ENCODE measurements at places on chromosomes 2 and 18.
A peak's percentile ranks its signal among the peaks of the same experiment; 100 is the strongest.

- no peak for DNase-seq
These were observed 26.5 kb upstream of the PIK3C3 start for GRCh38 chr18:41928581-41928980.

DNA sequence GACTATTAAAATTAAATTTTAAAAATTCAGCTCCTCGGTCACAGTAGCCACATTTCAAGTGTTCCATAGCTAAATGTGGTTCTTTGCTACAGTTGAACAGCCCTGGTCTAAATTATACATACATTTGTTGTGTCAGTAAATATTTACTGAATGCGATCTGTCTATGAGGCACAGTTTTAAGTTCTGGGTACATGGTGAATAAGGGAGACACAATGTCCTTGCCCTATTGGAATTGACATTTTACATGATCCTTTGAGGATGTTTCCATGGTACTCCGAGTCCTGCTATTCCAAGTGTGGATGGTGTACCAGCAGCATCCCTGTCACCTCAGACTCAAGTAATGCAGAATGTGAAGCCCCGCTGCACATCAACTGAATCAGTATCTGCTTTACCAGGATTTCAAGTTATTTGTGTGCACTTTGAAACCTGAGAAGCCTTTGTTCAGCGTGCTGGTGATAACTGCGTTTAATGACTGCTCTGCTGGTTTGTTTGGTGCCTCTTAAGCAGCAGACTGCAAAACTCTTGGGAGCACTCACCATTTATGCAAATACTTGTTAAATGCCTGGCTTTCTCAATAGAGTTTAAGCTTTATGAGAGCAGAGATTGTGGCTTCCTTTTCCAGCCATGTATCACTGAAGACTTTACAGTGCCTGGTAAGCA, 1.5 kb downstream of the GALNT1 start:
- DNase-seq, result no peak

DNA sequence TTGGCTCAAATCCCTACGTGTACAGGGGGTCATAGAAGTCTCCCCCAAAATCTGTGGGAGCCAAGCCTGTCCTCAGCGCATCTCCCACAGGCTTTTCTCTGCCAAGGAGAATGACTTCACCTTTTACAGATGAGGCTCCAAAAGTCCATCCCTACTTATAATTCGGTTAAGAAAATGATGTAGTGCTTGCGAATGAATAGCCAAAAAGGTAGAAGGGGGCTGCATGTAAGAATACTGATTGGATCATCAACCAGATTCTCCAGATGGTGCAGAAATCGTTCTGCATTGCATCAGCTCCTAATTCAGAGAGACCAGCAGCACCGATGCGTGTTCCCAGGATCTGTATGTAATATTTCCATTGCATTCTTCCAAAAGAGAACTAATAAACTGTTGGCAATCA, 91.9 kb downstream of the EPHA4 start:
- no peak for DNase-seq

DNA sequence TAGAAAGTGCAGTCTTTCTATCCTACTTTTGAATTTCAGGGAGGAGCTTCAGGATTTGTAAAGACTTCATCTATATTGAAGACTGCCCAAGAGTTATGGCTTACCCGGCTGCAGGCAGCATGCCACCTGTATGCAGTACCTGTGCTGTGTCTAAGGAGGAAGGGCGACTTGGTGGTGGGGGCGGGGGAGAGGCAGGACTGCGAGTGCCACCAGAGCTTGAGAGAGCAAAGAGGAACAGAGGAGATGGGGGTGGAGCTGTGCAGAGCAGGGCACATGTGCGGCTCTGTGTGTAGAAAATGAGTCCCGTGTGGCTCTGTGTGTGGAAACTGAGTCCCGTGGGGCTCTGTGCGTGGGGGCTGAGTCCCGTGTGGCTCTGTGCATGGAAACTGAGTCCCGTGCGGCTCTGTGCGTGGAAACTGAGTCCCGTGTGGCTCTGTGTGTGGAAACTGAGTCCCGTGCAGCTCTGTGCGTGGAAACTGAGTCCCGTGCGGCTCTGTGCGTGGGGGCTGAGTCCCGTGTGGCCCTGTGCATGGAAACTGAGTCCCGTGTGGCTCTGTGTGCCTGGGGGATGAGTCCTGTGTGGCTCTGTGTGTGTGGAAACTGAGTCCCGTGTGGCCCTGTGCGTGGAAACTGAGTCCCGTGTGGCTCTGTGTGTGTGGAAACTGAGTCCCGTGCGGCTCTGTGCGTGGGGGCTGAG, 43.2 kb downstream of the LDLRAD4 start:
- DNase-seq, result no peak

DNA sequence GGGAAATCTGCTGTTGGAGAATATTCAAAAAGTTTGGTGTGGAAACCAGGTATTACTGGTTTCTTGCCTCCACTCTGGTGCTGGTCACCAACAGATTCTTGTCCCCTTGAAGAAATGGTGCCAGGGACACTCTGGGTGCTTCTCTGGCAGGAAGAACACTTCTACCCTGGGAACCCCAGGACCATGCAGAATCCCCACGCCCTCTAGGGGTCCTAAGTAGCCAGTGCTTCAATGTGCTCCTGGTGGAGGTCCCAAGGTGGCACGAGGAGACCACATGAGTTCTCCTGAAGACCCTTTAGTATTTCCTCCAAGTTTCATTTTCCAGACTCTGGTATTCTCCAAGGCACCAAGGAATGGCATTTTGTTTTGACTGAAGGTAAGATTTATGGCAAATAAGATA, 380.6 kb downstream of the TSN start:
- DNase-seq, result peak; percentile 35

DNA sequence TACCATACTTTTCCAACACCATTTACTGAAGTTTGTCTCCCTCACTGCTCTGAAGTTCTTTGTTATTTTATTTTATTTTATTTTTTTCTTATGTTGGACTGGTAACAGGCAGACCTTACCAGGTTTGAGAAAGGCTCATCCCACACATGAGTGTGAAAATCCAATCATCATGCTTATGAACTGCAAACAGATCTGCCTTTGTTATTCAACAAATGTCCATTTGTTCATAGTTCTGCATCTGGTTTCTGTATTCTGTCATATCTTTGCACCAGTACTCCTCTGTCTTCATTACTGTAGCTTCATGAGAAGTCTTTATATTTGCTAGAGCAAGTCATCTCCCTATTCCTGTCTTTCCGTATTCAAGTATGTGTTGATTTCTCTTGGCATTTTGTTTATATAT, 5.3 kb downstream of the RNU2-63P start:
- no peak for DNase-seq

DNA sequence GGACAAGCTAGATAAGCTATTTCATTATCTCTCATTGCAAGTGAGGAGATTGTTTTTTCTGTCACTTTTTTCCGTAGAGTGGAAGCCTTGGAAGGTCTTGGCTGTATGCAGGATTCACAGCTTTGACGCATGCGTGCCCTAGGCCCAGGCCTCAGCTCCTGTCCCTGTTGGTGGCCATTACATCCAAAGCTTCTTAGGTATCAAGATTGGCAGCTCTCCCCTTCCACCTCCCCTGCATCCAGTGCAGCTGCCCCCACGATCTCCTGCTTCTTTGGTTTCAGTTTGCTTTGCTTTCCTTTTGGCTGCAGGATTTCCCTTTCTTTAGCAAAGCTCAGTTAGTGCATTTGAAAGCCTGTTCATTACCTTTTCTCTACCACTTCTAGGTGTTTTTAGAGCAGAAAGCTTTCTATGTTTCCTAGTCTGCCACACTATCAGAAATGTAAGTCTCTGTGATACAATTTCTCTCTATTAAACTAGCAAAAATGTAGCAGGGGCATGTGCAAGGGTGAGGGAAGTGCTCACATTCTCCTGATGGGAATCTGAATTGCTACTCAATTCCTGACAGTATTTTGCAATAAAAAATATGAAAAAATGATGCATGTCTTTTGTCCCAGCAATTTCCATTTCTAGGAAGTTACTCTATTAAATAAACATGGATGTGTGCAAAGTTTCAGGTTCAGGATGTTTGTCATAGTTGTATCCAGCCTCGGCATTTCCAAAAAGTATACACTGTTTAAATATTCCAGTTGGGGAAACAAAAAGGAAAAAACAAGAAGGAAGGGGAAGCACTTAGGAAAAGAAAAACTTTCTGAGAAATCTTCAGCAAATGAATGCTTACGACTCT, 91.2 kb downstream of the LIPG start:
- no peak for DNase-seq

DNA sequence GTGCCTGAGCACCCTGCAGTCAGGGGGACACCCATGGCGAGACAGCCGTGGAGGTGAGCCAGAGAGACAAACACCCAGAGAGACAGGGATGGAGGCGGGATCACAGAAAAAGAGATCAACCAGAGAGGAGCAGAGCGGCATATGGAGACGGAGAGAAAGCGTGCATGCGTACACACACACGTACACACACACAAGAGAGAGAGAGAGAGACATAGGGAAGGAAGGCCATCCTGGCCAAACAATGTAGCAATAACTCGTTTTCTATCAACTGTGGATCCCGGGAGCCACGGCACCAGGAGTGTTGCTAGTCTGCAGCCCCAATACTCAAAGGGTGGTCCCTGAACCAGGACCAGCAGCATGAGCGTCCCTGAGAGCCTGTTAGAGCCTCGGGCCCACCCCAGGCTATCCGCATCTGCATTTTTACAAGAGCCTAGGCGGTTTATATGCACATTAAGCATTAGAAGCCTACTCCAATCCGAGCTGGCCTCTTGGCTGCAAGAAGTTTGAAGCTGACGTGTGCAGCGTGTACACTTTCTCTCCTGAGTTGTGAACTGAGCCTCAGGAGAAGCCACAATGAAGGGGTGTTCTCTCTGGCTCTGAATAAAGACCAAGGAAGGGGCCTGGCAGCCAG, 50.1 kb upstream of the MYCN start:
- DNase-seq, result no peak

DNA sequence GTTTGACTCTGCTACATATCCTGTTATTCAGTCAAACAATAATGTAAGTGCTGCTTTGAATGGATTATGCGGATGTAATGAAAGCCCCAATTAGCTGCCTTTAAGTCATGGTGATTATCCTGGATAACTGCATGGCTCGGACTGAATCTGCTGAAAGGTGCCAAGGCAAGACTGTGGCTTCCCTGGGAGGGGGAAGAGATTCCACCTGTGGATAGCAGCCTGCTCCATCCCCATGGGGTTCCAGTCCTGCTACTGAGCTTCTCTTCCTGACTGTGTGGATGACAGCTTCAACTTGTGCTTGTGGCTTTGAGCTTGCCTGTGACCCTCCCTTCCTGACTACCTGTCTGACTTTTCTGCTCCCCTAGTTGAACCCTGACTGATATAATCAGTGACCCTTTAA, 540.0 kb upstream of the GYPC start:
- no peak for DNase-seq

DNA sequence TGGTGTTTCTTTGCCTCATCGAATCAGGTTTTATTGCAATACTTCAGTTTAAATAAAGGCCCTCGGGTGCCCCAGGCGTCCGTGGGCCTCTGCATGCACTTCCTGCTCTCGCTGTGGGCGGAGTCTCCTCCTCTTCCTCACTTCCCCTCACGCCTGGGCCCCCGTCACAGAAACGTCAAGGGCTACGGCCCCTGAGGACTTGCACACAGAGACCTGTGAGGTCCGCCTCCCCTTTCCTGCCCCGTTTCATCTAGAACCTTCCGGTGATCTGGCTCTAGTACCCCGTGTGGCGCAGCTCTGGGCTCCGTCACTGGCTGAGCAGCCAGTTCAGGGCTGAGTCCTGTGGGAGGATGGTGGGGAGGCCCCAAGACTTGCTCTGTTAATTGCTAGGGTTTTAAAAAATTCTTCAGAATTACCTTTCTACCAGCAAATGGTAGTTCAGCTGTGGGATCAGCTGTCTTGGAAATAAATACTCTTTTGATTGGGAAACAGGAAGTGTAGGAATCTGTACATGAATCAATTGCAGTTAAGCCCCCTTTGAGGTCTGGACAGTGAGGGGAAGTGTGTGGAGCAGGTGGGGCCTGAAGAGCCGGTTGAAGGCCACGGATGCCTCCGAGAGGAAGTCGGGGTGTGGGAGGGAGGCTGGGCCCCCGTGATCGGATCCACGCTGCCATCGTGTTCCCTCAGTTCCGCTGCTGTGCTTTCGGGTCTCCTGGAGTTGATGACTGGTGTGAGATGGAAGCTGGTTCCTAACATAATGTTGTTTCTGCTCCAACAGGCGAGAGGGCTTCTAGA, 10.2 kb downstream of the NFATC1 start:
- no peak for DNase-seq
